ENCODE measurements at places on chromosomes 4 and X.

- DNase-seq, result no peak
Observed at GRCh38 chrX:137198040-137198439, 164.2 kb upstream of the GPR101 start.

- no peak for DNase-seq
Observed at GRCh38 chrX:12463052-12463451, 324.8 kb downstream of the FRMPD4 start.

GRCh38 chr4:82765134-82765533 lies 33.5 kb downstream of the SCD5 start:
- no peak for DNase-seq

GRCh38 chr4:77204621-77205020 lies 47.6 kb downstream of the CCNG2 start:
- DNase-seq, result no peak

DNA sequence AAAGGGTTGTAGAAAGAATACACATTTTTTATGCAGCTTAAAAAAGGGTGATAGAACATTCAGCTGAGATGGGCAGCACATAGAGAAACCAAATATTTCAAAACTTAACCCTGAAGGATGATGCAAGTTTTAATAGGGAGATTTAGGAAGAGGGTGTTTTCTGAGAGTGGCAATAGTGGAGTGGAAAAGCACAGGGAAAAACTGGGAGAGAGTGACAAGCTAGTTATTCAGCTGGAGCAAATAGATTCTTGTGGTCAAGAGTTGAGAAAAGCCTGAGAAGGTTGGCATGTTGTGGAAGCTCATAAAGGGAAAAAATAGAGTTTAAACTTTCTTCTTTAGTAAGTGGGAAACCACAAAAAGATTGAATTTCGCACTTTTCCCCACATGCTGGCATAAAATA lies 359.6 kb upstream of the PITX2 start:
- DNase-seq, result no peak
